ENCODE measurements at places on chromosomes 5 and 9. TPM values are rescaled to one million over a fixed set of nuclear protein-coding genes. Genes with fewer than 3 reads are reported as not detected.
A peak's percentile ranks its signal among the peaks of the same experiment; 100 is the strongest.

- H3K4me3 ChIP-seq, result peak overlapping the region; percentile 74
- H3K36me3 ChIP-seq, result peaks cover 25% of the 10 kb centered on the region
- no peaks in the 10 kb centered on the region for H3K4me1 ChIP-seq
- peak overlapping the region; percentile 93 for H3K27ac ChIP-seq
- no peaks in the 10 kb centered on the region for H3K27me3 ChIP-seq
- DNase-seq, result peak; percentile 57
These were observed 725 bp downstream of the NDUFB6 start for GRCh38 chr9:32571969-32572899.

DNA sequence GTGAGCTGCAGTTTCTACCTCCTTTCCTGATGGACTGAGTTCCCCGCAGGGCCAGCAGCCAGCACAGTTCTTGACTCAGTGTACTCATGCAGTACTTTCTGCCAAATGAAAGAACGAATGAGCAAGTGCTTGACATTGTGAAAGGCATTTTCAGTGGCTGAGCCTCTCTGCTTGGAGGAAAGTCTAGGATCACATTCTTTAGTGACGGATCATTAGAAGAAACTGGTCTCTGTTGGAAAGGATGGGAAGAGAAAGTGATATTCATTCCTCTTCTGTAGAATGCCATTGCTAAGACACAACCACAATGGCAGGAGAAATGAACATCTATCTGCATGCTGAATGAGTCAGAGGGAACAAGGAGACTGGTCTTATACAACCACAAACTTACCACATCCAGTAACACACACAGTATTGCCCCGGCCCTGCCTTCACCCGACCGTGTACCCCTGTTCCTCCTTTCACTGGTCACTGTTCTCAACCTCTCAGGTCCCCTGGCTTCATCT lies 206.9 kb downstream of the CRB2 start:
- H3K36me3 ChIP-seq, result no peaks in the 10 kb centered on the region
- no peak for DNase-seq
- H3K27ac ChIP-seq, result peak overlapping the region; percentile 22
- H3K4me3 ChIP-seq, result no peak overlapping the region

DNA sequence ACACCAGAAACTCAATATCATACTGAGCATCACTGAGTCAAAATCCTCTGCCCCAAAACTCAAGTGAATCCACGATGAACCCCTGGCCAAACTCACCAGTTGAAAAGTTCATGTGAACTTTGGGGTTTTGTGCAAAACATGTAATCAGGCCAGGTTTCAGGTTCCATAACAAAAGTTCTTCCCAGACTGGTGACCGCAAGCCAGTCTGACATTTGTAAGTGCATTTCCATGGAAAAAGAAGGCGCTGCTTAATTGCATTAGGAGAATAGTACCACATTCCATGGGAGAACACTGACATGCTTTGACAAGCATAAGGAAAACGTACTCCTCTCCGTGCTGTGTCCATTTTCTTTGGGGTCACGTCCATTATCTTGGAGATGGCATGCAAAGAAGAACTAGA lies 567.0 kb downstream of the BNC2 start:
- H3K4me3 ChIP-seq, result no peak overlapping the region
- no peaks in the 10 kb centered on the region for H3K27me3 ChIP-seq

DNA sequence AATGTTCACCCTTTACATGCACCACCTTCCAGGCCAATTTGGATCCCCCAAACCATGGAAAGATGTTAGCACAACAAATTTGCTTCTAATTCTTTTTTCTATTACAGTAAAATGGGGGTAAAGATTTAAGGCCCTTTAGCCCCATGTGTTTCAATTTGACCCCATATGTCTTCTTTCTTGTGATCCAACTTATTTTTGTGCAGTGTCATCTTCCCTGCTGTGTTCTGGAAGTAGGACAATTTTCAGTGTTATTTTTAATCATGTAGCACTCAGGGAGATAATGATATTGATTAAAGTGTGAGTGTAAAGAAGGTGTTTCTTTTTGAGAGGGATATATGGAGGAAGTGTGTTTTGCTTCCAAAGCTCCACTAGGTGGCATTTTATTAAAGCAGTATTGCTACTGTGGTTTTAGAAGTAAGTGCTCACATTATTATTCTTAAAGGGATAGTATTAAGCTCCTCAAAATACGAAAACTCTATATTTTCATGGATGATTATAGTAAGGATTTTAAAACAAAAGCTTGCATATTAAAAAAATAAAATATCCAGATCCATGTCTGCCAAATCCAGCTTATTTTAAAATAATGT lies 118.7 kb upstream of the ATP10B start:
- H3K36me3 ChIP-seq, result no peaks in the 10 kb centered on the region
- DNase-seq, result no peak
- no peak overlapping the region for H3K4me3 ChIP-seq
- H3K27me3 ChIP-seq, result peaks cover 2% of the 10 kb centered on the region
- no peak overlapping the region for H3K27ac ChIP-seq

CDO1 gene
- total RNA-seq, result 4.9 TPM

OCLN gene
- 2.8 TPM for total RNA-seq

IFNB1 gene
- total RNA-seq, result not detected

C7 gene
- 150 TPM for total RNA-seq

Data from heart right ventricle (tissue), 16 donors.